ENCODE measurements at places on chromosomes 3 and 15.

GRCh38 chr15:81047928-81048327 lies 47.2 kb downstream of the TLNRD1 start:
- DNase-seq = no peak

DNA sequence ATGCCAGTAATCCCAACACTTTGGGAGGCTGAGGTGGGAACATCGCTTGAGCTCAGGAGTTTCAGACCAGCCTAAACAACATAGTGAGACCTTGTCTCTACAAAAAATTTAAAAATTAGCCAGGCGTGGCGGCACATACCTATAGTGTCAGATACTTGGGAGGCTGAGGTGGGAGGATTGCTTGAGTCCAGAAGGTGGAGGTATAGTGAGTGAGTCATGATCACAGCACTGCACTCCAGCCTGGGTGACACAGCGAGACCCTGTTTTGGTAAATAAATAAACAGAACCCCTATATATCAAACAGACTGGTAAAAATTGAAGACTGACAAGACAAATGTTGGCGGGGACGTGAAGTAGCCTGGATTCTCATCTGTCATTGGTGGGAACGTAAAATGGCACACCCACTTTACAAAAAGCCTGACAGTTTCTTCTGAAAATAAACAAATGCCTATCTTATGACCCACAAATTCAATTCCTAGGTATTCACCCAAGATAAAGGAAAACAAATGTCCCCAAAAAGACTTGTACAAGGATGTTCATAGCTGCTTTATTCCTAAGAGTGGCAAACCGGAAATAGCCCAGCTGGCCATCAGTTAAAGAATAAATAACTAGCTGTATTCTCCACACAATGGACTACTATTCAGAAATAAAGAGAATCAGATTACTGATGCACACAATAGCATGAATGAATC lies 47.0 kb upstream of the GK5 start:
- no peak for DNase-seq

DNA sequence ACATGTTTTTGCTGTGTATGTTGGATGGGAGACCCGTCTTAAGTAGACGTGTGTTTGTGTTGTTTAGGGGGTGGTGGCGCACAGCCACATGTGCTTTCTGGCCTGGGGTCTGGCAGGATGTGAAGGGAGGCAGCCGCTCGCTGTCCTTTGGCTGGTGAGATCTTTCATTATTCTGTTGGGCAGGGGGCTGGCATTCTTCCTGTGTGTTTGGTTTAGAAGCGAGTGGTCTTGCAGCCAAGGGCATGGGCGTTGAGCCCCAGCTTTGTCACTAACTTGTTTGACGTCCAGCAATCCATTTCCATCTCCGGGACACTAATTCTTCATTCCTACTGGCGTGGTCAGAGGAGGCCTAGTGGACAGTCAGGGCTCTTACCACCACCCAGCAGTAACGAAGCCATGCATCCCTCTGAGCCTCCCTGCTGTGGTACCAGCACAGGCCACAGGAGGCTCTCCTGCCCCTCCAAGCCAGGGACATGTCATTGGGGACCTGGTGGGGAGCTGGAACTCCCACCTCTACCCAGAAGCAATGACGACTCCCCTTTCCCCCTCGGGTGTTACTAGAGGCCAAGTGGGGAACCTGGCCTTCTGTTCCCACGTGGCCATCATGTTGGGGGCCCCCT lies 10.7 kb downstream of the THSD4 start:
- no peak for DNase-seq

DNA sequence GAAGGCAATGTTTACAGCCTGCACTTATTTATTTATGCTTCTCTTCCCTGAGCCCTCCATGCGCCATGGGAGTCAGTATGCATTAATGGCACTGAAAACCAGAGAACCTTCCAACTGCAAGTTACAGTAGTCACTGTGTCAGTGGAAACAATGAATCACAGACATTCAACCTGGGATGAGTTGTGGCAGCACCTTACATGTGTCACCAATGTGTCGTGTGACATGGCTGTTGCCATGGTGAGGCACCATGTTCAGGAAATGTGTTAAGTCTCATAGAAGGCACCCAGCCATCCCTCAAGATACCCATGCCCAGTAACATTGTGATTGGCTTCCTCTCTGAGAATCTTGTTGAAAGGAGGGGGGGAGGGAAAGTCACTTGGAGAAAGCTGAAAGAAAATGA lies 105.0 kb downstream of the FOXP1 start:
- no peak for DNase-seq

GRCh38 chr3:186097317-186097662 lies 11.6 kb downstream of the ETV5 start:
- DNase-seq = no peak

GRCh38 chr3:142046320-142047020 lies 102.9 kb downstream of the TFDP2 start:
- DNase-seq = no peak

GRCh38 chr15:79798311-79798710 lies 98.5 kb downstream of the MTHFS start:
- no peak for DNase-seq

DNA sequence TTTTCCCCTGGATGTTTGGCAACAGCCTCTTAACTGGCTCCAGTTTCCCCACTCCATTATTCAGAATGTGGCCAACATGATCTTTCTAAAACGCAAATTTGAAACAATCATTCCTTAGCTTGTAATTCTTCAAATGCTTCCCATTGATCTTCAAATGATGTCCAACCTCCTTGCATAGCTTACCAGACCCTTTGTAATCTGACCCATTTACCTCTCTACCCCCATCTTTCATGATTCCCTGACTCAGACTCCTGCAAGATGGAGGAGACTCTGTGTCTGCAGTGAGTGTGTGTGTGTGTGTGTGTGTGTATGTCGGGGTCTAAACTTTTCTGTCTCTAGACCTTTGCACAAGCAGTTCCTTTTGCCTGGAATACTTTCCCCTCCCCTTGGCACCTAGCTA lies 515.7 kb upstream of the PROK2 start:
- no peak for DNase-seq

GRCh38 chr3:19543212-19543841 lies 390.7 kb downstream of the EFHB start:
- DNase-seq = peak; percentile 10

GRCh38 chr3:119257654-119258410 lies 17.2 kb upstream of the B4GALT4 start:
- DNase-seq = no peak

DNA sequence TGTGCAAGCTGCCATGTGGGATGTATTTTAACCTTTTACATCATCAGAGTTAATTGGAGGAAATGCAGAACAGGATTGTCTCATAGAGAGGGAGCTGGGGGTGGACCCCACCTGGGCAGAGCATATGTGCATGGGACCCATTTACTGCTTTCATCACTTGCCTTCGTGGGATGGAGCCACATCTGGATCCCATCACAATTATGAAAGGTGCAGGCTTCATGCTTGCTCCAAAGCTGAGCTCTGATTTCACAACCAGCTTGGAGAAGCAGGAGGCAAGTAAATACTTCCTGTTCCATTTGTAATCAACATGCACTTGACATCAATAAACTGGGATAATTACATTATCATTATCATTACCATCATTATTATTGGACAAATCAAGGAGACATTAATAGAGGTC lies 161.9 kb downstream of the ALDH1A2 start:
- DNase-seq = no peak

GRCh38 chr15:61777689-61778088 lies 282.6 kb downstream of the VPS13C start:
- no peak for DNase-seq

Data from head of caudate nucleus (tissue), 42 donors.